ENCODE measurements at places on chromosomes 4 and X.

DNA sequence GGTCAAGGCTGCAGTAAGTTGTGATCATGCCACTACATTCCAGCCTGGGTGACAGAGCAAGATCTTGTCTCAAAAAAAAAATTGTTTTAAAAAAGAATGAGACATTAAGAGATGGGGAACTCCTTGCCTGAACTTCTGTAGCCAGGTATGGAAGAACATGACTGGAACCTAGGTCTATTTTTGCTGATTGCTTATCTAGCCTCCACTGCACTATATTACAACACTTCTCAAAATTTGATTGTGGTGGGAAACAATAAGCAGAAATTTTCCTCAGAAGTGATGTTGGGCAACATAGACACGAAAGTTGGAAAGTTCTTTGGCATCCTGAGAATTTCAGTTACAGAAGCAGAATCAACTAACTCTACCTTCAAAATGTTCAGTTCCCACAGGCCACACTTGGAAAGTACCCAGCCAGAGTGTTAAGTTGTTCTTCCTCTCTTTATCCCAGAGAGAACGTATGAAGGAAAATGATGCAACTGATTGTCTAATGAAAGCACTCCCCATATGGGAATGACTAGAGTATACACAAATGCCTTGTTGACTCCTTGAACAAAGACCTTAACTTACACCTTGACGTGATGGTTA is 50.0 kb downstream of the LUZP4 start:
- no peak for DNase-seq

GRCh38 chrX:15816438-15816809 is 26.1 kb downstream of the ZRSR2 start:
- DNase-seq: no peak

- DNase-seq: no peak
Observed at GRCh38 chr4:7041801-7042502, 1.2 kb upstream of the TADA2B start.

DNA sequence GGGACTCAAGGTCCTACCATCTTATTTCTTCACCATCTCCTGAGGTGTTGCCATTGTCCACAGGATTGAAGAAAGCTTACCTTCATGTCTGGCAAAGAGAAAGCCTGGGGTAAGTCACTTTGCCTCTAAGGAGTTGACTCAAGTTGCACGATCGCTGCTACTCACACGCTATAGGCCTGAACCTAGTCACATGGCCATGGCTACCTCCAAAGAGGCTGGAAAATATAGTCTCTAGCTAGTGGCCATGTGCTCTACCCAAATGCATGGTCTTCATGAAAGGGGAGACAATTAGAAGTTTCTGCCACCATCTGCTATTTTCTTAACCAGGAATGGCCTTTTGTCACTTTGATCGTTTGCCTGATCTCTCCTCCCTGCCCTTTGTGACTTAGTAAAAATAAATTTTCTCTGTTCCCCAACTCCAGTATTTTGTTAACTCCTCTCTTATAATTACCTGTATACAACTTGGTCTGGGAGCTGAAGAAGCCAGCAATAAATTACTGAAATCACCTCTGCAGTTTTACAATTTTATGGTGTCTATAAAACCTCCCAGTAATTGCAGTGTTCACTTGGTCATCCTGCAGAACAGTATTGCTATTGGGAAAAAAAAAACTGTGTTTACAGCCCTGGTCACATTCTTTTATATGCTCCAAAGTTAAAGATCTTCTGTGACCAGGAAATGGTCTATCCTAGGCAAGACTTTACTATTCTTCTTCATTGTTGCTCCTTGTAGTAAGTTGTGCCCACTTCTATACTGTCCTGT is 126.7 kb upstream of the TSPAN5 start:
- no peak for DNase-seq

DNA sequence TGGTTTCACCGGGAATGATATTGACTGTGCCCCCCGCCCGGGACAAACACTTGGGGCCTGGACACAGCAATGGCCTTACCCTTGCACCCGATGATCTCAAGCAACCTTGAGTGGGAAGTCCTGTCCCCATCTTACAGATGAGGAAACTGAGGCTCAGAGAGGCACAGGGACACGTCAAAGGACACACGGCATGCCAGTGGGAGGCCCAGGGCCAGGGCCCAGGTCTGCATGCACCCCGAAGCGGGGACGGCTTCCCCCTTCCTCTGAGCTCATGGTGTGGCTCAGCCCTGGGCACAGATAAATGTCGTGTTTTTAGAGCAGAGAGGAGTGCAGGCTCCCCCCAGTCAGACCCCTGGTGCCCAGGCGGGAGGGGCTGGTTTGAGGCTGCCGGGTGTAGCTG is 33.9 kb upstream of the HTRA3 start:
- DNase-seq: no peak

DNA sequence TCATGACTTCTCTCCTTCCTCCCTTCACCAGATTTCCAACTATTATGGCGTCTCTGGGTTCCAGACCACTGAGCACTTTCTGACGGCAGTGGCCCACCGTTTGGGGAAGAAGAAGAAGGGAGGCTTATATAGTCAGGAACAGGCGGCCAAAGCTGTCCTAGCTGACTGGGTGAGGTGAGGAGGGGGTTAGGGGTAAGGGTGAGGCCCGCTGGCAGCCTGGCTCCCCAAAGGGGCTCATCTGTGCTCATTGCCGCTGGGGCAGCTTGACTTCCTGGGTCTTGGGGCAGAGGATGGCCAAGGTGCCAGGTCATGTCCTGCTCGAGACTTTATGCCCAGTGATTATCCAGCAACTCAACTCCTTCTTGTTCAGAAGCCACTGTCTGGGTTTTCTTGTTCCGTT is 21.8 kb downstream of the GNL3L start:
- no peak for DNase-seq

DNA sequence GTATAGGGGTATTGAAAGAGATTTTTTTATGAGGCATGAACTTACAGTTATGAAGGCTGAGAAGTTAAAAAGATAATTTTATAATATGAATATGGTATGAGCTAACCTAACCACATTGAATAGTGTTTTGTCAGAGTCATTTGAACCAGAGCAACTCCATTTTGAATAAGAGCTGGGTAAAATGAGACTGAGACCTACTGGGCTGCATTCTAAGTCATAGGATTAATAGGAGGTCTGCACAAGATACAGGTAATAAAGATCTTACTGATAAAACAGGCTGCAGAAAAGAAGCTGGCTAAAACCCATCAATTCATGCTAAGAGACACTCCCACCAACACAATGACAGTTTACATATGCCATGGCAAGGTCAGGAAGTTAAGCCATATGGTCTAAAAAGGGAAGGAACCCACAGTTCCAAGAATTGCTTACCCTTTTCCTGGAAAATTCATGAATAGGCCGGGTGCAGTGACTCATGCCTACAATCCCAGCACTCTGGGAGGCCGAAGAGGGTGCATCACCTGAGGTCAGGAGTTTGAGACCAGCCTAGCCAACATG is 209.2 kb downstream of the TECRL start:
- DNase-seq: no peak

DNA sequence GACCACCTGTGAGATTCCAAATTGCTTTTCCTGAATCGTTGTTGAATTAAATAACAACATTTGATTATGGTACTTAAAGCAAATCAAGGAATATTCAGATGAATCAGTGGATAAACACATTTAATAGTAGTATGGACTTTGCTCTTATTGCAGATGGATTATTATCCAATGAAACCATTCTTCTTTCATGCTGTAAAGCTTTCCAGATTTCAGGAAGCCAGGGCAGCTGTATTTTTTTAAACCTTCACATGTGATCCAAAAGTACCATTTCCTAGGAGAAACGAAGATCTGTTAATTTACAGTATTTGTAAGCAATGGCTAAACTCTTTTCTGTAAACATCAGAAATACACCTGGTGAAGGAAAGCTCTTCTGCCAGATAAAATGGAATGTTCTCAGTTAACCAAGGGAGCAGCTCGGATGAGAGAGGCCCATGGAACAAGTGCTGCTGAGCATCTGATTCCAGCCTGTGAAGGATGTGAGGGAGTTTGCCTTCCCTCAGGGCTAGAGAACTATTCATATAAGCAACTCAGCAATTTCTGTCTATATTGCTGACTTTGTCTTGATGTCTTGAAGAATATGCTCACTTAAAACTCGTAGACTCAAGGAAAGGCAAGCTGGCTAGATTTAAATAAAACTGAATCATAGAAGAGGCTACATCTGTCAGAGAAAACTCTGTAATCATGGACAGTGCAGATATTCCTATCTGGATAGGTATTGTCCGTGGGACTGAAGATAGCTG is 94.4 kb upstream of the LIMCH1 start:
- DNase-seq: no peak

DNA sequence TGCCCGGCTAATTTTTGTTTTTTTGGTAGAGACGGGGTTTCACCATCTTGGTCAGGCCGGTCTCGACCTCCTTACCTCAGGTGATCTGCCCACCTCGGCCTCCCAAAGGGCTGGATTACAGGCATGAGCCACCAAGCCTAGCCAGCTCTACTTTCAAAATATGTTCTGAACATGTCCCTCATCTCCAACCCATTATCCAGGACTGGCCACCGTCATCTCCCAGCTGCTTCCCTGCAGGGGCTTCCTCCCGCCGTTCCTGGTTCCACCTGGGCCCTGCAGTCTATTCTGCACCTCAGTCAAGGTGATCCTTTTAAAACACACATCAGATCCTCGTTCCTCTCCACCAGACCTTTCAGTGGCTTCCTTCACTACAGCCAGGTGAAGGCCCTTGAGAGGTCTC is 80.9 kb upstream of the NKX1-1 start:
- DNase-seq: no peak

DNA sequence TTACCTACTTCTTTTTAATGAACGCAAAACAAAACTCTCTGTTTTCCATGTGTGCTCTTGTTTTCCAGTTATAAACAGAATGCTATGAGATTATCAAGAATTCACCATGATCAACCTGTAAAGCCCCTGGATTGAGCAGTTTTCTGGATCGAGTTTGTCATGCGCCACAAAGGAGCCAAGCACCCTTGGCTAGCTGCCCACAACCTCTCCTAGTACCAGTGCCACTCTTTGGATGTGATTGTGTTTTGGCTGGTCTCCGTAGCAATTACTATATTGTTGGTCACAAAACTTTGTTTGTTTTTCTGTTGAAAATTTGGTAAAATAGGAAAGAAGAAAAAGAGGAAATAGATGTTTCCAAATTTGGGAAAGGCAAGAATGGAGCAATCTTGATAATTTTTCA is 51.1 kb downstream of the UGT2B7 start:
- no peak for DNase-seq

DNA sequence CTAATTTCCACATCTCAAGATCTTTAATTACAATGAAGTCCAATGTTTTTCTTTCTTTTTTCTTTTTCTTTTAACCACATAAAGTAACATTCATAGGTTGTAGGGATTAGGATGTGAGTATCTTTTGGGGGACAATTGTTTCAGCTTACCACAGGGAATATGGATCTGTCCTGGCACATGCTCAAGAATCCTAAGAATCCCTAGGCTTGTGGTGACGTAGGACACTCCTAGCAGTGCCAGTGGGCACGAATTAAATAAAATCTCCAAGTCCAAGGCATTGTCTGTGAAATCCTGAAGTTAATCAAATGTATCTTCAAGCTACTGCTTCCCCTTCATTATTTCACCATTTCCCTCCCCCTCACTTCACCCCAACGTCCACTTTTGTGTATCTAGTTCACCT is 2.6 kb upstream of the LAS1L start:
- no peak for DNase-seq

GRCh38 chr4:7347981-7348380 is 86.7 kb downstream of the PSAPL1 start:
- DNase-seq: no peak

DNA sequence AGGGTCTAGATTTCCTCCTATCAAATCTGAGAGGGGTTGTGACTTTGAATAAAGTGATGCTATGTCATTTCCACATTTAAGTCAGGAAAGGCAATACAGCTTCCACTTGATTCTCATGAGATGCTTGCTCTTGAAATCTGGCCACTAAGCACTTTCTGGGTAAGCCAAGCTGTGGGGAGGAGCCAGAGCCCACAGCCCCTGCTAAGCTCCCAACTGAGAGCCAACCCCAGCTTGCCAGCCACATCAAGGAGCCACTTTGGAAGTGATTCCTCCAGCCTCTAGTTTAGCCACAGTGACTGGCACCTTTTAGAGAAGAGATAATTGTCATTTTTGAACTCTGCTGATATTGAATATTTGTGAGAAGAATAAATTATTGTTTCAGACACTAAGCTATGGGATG is 1441.5 kb upstream of the IGFBP7 start:
- no peak for DNase-seq

DNA sequence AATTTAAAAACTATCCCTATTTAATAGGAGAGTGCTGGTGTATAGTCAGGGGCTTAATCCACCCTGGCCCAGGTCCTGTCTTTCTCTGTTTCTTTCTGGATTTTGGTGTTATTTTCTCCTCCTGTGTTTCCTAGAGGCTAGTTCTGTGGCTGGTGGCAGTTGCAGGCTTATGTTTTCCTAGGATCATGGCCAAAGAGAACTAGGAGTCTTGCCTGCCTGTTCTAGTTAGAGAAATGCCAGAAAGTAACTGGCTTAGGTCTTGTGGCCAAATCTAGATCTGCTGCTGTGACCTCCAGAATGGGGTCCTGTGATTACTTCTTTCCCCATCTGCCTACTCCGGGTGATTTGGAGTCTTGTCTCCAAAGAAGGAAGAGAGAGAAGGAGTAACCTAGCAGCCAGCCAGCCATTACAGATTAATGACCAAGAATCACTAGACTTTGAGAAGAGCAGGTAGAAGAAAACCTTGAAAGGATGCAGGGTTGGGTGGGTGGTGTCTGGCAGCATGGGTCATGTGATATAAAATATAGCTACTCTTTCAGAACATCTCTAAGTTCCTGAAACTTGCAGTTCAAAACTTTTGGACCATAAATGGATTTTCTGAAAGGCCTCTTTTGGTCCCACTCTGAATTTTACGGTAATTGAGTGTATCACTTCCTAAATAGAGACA is 117.9 kb downstream of the STIM2 start:
- no peak for DNase-seq

All from D721Med (cell line).